Endodermal cell (in vitro differentiated cells): ENCODE measurements at places on chromosomes 1 and 21.

GRCh38 chr1:205309741-205310140 is 11.8 kb downstream of the NUAK2 start:
- H3K36me3 ChIP-seq = peaks cover 80% of the 10 kb centered on the region
- H3K27ac ChIP-seq = no peak overlapping the region
- peaks cover 6% of the 10 kb centered on the region for H3K4me1 ChIP-seq
- no peak for DNase-seq
- no peak overlapping the region for H3K4me3 ChIP-seq

GRCh38 chr1:103563056-103563455 is 8.3 kb upstream of the AMY2B start:
- H3K27ac ChIP-seq = no peak overlapping the region
- H3K4me3 ChIP-seq = no peak overlapping the region
- H3K27me3 ChIP-seq = no peaks in the 10 kb centered on the region
- DNase-seq = no peak
- no peaks in the 10 kb centered on the region for H3K4me1 ChIP-seq

DNA sequence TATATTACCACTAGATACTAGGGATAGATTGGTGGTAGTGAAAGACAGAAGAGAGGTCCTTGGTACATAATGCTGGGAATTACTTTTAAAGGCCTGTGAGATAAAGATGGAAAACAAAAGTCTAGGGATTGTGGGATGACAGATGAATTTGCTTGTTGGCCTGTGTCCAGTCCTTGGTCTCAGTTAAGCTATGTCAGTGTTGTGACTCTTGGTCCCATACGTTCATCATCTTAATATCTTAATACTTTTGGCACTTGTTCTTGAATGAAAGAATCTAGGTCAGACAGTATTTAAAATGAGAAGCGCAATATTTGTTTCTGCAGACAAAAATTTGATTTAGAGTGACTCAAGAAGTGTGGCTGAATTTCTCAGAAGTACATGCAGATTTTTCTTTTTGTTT is 7.6 kb downstream of the RPL5 start:
- no peak for DNase-seq
- no peak overlapping the region for H3K4me3 ChIP-seq
- peaks cover 4% of the 10 kb centered on the region for H3K4me1 ChIP-seq

GRCh38 chr1:200041337-200042118 is 14.0 kb downstream of the NR5A2 start:
- H3K27ac ChIP-seq = no peak overlapping the region
- peak; percentile 76 for DNase-seq
- peaks cover 4% of the 10 kb centered on the region for H3K4me1 ChIP-seq
- peaks cover 87% of the 10 kb centered on the region for H3K27me3 ChIP-seq

- DNase-seq = no peak
- H3K36me3 ChIP-seq = peaks cover 46% of the 10 kb centered on the region
- no peak overlapping the region for H3K27ac ChIP-seq
- H3K4me3 ChIP-seq = no peak overlapping the region
Observed at GRCh38 chr1:224266915-224267856, 62.8 kb downstream of the NVL start.

- H3K27ac ChIP-seq = no peak overlapping the region
- DNase-seq = peak; percentile 62
- H3K36me3 ChIP-seq = no peaks in the 10 kb centered on the region
- no peaks in the 10 kb centered on the region for H3K27me3 ChIP-seq
- peaks cover 2% of the 10 kb centered on the region for H3K4me1 ChIP-seq
Observed at GRCh38 chr1:30418939-30419720, 304.3 kb downstream of the MATN1 start.

- no peak for DNase-seq
- H3K4me3 ChIP-seq = no peak overlapping the region
- H3K4me1 ChIP-seq = no peaks in the 10 kb centered on the region
- H3K27me3 ChIP-seq = no peaks in the 10 kb centered on the region
- H3K27ac ChIP-seq = no peak overlapping the region
Observed at GRCh38 chr1:227828786-227829185, 13.3 kb downstream of the PRSS38 start.

DNA sequence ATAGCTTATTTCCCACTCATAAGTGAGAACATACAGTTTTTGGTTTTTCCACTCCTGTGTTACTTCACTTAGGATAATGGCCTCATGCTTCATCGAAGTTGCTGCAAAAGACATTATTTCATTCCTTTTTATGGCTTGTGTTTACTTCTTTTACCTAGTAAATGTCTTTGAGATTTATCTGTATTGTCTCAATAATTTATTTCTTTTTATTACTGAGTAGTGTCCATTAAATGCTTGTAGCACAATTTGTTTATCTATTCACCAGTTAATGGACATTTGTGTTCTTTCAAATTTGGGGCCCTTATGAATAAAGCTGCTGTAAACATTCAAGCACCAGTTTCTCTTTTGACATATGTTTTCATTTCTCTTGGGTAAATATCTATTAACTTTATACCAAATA is 86.0 kb downstream of the UCHL5 start:
- no peak for DNase-seq
- H3K4me3 ChIP-seq = no peak overlapping the region
- H3K36me3 ChIP-seq = no peaks in the 10 kb centered on the region

DNA sequence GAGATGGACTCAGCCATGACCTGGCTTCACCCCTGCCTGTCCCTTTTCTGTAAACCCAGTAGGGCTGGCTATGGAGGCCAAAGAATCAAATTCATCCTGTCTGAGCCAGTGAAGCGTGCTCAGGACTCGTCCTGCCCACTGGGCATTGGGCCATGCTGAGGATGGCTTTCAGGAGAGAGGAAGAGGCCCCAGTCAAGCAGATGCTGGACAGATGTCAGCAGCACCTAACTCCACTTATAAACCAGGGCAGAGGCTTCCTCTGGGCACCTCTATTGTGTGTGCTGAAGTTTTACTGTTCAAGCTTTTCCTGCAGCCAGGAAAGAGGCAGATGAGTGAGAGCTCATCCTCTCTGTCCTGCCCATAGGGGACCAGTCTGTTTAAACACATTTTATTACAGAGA is 97.4 kb upstream of the GCLM start:
- H3K27ac ChIP-seq = no peak overlapping the region
- H3K36me3 ChIP-seq = no peaks in the 10 kb centered on the region
- H3K4me3 ChIP-seq = no peak overlapping the region
- H3K27me3 ChIP-seq = no peaks in the 10 kb centered on the region
- H3K4me1 ChIP-seq = no peaks in the 10 kb centered on the region
